ENCODE measurements at places on chromosomes 12 and 14.

DNA sequence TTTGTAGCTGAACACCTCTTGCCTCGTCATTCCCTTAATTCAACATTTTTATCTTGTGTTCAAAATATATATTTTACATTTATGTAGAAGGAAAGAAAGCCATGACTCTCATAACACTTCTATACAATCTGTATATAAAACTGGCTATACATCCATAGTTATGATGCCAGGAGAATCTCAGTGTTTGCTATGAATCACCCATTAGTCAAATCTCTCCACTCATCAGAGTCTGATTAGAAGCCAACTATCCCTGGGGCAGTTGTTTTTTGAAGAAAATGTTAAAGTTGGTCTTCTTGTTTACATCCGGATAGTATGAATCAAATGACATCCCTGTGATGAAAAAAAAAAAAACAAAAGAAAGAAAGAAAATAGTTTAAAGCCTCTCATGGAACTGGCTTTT is 503.9 kb downstream of the NELL2 start:
- no peak for DNase-seq

GRCh38 chr14:73262427-73263183 is 25.3 kb downstream of the PAPLN start:
- DNase-seq, result no peak

- no peak for DNase-seq
These were observed 160.1 kb upstream of the TMPO start for GRCh38 chr12:98355322-98355721.

- no peak for DNase-seq
These were observed 83.2 kb upstream of the SSTR1 start for GRCh38 chr14:38124506-38124905.

- no peak for DNase-seq
These were observed 6.9 kb upstream of the IFI27 start for GRCh38 chr14:94103554-94104150.

- DNase-seq, result no peak
These were observed 6.1 kb upstream of the CEP170B start for GRCh38 chr14:104858811-104859426.

DNA sequence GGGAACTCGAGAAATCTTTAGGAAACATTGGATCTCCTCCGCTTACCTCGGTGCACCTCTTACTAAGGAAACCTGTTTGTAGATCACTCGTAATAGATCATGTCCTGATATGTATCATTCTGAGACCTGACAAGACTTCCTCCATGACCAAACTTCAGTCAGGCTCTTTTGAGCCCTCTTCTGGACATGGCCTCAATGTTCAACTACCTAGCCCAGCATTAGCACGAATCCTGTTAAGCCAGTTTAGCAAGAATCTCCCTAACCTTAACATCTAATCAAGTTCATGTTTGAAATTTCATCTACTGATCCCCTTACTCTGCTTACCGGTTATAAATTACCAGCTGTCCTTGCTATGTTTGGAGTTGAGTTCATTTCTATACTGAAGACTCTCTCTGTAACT is 713.9 kb upstream of the USP15 start:
- no peak for DNase-seq

DNA sequence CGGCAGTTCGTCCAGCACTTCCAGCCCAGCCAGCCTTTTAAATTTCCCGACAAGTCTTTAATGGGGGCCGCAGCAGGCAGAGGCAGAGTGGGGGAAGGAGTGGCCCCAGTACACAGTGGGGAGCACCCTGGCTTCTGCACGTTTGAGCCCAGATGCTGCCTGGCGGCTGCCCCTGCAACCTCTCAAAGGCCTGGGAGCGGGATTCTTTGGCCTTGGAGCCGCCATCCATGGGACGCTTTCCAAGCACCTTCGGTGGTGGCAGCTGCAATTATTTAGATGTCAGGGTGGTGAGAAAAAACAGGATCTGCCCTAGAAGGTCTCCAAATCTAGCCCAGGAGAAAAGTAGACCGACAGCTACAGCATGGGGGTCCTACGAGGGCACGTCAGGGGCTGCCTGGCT is 46.0 kb downstream of the FAM222A start:
- no peak for DNase-seq

- no peak for DNase-seq
These were observed 247.1 kb downstream of the GXYLT1 start for GRCh38 chr12:41897593-41897992.

DNA sequence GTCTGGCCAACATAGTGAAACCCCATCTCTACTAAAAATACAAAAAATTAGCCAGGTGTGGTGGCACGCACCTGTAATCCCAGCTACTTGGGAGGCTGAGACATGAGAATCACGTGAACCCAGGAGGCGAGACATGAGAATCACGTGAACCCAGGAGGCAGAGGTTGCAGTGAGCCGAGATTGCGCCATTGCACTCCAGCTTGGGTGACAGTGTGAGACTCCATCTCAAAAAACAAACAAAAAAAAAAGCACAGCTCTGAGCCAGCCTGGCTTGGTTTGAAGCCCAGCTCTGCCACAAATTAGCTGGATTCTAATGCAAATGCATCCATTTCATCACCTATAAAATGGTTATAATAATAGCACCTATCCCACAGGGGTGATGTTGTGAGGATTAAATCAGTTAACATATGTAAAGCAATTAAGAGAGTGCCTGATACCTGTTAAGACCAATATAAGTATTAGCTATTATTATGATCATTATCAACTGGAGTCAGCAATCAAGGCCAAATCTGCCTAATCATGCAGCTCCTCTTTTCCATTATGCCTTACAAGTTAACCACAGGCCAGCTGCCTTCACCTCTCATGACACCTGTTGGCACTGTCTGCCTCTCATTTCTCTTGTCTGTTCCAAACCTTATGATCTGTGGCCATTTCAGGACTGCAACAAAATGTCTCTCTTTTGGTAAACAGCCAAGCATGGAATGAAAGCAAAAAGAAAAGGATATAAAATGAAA is 2.1 kb downstream of the GNPTAB start:
- no peak for DNase-seq

GRCh38 chr12:55795950-55796349 is 21.6 kb downstream of the SARNP start:
- DNase-seq, result no peak

Measured in stimulated activated CD4-positive, alpha-beta T cell treated with anti-CD3 and anti-CD28 coated beads, Interleukin-2, amount 100 ng/mL, for 24 hours (primary cell).